ENCODE measurements at places on chromosomes 12 and 14.
A peak's percentile ranks its signal among the peaks of the same experiment; 100 is the strongest.

GRCh38 chr12:87585882-87586557, 443.2 kb downstream of the C12orf50 start:
- DNase-seq: no peak

GRCh38 chr12:65419284-65420072, 141.0 kb downstream of the MSRB3 start:
- DNase-seq: no peak

GRCh38 chr12:41250748-41251147, 62.6 kb downstream of the PDZRN4 start:
- no peak for DNase-seq

DNA sequence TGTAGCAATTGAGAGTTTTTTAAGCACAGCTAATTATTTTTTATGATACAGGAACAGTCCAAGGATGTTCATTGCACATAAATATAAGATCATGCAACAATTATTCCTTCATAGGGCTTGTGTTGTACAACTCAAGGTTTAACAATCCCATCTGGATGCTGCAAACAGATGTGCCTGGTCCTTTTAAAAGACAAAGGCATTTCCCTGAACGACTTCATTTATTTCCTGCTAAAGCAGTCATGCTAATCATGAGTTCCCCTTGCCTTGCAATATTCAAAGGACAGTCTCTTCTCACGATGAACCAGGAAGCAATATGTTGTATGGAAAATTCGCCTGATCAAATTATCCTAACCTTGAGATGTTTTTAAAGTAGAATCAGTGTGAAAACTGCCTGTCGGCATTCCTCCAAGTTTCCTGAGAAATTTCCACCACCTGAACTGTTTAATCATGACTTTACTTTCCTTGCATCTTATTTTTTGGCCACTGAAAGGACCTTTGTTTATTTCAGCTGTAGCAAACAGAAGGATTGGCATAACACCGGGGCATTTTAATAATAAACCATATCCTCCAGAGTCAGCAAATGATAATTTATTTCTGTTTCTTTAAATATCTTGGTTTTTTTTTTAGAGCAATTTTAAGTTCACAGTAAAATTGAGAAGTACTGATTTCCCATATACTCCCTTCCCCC, 33.9 kb upstream of the TSPAN8 start:
- DNase-seq: no peak

DNA sequence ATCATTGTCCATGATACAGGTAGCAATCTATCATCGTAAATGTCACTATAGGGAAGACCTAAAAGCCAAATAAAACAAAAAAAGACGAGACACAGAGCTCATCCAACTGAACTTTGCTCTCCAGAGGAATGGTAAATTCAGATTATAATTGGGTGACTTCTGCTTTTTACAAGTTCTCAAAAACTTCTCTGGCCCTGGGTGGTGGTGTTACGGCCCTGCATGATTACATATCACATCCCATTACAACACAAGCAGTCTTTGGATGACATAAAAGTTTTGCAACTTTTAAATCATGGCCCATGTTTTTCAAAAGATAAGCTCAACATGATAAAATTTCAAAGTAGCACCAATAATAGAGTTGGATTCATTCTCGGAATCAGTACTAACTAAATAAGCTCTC, 299.6 kb downstream of the DIO2 start:
- no peak for DNase-seq

GRCh38 chr12:22100958-22101748, 55.1 kb downstream of the CMAS start:
- DNase-seq: peak; percentile 18

DNA sequence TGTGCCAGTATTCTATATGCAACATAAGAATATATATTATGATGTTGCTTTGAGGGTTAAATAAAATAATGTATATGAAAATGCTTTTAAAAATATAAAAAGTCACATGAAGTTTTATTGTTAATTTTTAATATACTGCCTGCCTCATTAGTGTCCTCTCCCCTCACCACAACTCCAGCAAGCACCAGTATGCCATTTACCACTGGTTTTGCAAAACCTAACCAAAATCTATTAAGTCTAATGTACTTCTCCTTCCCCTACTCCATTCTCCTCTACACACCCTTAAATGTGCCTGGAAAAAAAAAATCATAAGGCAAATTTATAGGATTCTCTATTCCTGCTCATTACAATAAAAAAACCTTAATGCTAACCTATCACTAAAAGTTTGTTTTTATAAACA, 24.0 kb upstream of the GNG2 start:
- DNase-seq: no peak

- no peak for DNase-seq
Measured at GRCh38 chr14:59627011-59627520, 50.5 kb upstream of the CCDC175 start.

DNA sequence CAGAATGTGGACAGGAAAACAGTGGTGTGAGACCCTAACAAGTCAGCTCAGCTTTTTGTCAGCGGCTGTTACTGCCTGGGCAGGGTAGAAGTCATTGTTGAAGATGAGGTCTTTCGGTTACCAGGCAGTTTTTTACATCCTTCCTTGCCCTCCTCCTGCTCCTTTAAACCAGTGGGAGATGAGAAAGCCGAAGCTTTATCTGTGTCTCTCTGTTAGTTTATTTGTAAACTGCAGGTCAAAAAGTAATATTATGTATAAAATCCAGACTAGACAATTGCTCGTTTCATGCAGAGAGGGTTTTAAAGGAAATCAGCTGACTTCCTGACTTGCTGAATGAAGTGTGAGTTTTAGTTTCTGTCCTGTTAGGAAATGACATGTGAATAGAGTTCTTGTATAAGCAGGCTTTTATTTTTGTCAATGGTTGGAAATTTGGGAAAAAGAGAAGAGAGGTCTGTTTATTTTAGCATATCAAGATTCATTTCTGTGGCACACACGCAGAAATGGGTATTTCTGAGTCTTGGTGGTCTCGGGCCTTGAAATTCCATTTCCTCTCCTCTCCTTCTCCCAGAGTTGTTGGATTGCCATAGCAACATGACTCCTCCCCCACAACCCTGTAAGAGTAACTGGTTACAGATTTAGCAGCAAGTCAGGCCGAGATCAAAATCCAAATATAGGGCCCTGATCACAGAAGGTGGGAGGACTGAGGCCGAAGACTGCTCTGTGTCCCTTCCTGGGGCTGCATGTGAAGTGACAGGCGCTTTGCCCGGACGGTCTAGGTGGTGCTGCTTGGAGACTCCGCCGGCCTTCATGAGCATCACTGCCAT, 60.8 kb downstream of the SAMD4A start:
- DNase-seq: no peak

DNA sequence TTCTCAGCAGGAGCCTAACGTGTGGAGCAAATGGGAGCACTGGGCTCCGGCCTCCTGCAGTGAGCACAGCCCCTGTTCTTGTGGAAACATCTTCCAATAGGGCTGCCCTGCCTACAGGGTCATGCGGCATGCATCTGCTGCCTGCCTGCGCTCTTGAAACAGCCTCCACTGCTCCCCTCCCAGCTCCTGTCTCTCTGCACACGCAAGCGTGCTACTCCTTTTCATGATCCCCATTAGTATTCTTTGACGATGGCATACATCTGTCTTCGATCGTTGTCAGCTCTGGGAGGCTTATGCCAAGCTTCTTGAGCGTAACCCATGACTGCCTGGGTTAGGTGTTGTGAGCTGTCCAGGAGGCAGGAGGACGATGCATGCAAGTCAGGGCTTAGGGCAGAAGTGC, 23.1 kb downstream of the NTF3 start:
- no peak for DNase-seq

- no peak for DNase-seq
Measured at GRCh38 chr14:103889313-103890051, 38.8 kb upstream of the TDRD9 start.

GRCh38 chr12:124609041-124609989, 41.9 kb upstream of the NCOR2 start:
- peak; percentile 41 for DNase-seq

DNA sequence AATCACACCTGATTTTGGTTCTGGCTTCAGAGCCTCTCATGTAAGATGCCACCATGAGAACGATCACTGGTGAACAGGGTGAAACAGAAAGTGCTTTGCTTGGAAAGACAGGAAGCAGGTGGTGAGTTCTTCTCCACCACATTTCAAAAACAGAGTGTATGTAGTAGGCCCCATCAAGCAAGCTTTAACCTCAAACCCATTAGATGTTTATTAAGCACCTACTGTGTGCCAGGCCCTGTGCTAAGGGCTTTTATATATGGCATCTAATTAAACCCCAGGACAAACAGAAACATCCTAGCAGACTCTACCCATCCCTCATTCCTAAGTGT, 47.8 kb upstream of the MED13L start:
- DNase-seq: peak; percentile 68

DNA sequence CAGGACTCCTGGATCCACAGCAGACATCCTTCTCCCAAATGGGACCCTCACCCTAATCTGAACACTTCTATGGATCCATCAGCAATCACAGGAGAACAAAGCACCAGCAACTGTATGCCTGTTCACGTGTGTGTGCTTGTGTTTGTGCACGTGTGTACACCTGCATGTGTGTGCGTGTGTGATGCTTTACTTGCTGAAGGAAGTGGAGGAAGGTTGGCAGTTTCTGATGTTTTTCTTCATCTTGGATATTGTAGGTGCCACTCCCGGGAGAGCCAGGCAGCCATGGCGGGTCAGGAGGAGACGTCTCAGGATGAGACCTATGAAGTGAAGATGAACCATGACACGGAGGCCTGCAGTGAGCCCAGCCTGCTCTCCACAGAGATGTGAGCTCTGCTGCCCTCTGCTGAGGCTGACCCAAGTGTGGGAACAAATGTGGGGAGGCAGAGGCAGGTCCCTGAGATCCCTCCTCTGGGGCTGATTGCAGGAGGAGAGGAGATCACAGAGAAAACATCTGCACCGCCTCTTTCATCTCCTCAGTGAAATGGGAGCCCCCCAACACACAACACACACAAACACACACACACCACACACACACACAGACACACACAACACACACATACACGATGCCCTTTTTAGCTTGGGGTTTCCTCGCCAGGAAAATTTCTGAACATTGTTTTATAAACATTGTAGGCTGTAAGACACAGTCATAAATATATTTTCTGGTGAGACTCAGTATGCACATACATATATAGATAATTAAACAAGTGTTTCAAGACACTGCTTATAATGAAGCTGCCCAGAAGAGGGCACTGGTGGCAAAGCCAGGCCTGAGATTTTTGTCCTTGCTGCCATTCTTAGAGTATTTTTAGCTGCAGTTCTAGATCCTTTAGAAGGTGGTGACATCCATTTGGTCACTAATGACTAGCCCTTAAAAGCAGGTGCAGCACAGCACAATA, 112.2 kb upstream of the FKBP4 start:
- DNase-seq: no peak

DNA sequence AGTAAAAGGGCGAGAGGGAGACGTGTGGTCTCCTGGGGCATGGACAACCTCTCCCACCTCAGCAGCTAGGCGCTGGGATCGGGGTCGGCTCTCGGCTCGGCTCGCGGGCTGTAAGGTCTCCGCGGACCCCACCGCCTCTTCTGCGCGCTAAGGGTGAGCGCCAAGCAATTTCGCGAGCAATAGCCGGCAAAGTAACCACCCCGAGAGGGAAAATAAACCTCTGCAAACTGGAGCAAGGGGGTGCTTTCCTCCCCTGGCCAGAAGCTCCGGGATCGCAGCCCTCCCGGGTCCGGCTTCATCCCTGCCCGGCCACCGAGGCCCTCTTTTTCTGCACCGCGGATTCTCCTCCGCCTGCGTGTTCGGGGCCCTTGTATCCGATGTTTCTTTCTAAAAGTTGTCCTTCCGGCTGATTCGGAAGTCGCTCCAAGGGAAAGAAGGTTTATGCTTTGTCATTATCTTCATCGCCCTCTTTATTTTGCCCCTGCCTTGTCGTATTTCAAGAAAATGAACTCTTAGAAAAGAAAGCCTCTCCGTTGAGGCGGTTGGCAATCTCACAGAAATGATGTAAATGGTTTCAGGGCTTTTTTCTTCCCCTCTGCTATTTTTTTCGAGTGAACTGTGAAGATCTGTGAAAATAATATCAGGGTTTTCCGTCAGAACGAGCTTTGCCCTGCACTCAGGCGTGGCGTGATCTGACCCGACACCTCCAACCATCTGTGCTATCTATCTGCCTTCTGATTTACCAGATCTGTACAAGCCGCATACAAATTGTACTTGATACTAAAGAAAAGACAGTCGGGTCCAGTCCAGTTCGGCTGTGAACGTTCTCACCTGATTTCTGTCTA, 1.7 kb upstream of the SIX6 start:
- no peak for DNase-seq

DNA sequence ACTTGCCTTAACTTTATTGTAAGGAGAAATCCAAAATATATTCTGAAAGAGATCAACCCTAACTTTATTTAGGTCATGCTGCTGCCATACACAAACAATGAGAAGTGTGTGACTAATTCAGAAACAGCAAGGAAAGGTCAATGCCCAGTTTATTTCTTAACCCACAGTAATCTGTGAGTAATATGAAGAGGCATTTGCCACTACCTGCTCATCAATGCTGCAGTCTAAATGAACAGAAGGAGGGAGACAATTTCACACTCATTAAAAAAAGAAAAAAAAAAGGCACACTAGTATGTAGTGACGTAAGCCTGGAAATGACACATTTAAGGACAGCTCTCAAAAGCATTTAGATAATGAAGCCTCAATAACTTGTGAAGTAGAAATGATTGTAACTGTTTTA, 90.5 kb upstream of the FOXN3 start:
- no peak for DNase-seq

Data from GM12864 (cell line).